ENCODE measurements at places on chromosomes 5 and 9.

DNA sequence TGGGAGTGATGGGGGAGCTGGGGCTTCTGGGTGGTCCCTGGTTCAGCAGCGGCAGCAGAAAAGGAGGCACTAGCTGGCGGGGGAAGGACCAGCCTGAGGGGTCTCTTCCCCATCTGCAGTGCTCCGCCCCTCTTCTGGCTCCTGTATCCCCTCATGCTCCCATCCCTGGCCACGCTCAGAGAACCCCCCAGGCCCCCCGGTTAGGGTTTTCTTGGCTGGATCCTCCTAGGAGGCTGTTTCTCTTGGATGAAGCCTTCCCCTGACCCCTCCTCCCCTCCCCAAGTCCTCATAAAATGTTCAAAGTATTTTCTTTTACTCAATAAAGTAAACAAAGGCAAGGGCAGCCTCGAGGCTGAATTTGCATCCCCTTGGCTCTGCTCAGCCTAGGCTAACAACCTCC is 60.8 kb downstream of the FGF18 start:
- no peak for DNase-seq

DNA sequence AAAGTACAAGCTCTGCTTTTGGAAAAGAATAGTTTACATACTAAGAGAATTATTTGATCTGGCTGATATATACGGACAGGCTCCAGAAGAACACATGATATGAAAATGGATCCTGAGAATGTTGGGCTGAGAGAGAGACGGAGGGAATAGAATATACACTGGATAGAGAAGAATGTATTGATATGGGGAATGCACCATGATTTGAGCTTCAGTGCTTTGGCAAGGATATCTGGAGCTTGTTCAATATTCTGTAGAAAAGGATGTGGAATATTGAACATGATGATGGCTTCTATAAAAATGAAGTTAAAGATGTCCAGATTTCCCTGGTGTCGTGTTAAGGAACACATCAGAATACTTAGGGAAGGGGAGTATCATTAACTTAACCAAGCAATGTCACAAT is 280.5 kb upstream of the VLDLR start:
- no peak for DNase-seq

DNA sequence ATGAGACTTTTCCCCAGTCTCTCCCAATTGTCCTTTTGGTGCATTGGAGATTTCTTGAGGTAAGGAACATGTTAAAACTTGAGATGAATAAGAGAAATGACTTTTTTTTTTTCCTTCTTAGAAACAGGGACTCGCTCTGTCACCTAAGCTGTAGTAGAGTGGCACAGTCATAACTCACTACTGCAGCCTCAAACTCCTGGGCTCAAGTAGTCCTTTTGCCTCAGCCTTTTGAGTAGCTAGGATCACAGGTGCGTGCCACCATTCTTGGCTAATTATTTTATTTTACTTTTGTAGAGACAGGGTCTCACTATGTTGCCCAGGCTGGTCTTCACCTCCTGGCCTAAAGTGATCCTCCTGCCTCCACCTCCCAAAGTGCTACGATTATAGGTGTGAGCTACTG is 25.9 kb downstream of the CDC42SE2 start:
- no peak for DNase-seq

DNA sequence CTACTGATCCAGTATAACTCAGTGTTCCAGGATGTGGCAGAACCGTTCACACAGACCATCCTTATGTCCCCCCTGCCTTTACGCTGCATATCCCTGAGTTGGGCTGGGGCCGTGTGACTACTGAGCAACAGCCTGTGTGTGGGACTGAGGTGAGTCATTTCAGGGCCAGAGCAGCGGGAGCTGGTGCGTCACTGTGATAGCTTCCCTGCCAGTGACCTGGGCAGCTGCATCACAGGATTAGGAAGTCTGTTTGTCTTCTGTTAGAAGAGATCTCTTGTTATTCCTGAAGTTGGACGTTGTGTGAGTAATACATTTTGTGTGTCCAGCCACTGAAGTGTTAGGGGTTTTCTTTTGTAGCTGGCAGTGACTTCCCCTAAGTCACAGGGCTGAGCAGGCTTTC is 35.6 kb downstream of the TPPP start:
- peak; percentile 23 for DNase-seq

DNA sequence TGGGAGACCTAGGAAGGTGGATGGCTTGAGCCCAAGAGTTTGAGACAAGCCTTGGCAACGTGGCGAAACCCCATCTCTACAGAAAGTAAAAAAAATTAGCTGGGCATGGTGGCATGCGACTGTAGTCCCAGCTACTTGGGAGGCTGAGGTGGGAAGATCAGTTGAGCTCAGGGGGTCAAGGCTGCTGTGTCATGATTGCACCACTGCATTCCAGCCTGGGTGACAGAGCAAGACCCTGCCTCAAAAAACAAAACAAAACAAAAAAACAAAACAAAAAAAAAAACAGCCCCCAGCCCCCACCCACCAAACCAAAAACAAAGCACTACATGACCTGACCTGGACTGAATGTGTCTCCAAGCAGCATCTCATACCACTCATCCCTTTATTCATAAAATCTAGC is 33.3 kb upstream of the C7 start:
- no peak for DNase-seq

- no peak for DNase-seq
These were observed 26.7 kb downstream of the UNC5A start for GRCh38 chr5:176836811-176837706.

GRCh38 chr5:157038568-157039187 is 20.2 kb downstream of the HAVCR1 start:
- no peak for DNase-seq

- DNase-seq, result no peak
These were observed 561.3 kb downstream of the IRX1 start for GRCh38 chr5:4156889-4157288.

DNA sequence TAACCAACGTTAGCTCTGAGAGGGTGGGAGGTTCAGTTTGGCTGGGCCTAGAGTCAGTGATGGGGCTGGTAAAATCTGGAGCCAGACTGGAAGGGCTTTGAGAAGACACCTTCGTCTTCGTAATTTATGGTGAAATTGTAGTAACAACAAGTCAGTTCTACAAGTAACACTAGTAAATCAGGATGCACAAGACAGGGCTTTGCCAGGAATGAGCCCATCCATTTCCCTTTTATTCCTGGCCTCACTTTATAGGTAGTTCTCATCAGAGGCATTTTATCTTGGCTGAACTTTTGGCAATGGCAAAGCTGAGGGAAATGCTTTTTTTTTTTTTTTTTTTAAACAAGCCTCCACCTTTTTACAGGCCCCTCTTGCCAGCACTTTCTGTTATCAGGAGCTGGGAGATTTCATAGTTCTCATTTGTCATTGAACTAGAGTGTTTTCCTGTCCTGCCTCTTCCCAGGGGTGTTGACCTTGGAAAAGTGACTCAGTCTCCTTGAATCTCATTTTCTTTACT is 110.5 kb upstream of the KLF4 start:
- no peak for DNase-seq

- DNase-seq, result no peak
These were observed 81.3 kb upstream of the TMEM171 start for GRCh38 chr5:73039082-73039481.

GRCh38 chr5:32709750-32710549 is 1.2 kb upstream of the NPR3 start:
- DNase-seq, result peak; percentile 53

- DNase-seq, result no peak
These were observed 189.2 kb downstream of the TSSK1B start for GRCh38 chr5:113245427-113246225.

GRCh38 chr9:117485176-117485575 is 70.3 kb upstream of the ASTN2 start:
- DNase-seq, result no peak

DNA sequence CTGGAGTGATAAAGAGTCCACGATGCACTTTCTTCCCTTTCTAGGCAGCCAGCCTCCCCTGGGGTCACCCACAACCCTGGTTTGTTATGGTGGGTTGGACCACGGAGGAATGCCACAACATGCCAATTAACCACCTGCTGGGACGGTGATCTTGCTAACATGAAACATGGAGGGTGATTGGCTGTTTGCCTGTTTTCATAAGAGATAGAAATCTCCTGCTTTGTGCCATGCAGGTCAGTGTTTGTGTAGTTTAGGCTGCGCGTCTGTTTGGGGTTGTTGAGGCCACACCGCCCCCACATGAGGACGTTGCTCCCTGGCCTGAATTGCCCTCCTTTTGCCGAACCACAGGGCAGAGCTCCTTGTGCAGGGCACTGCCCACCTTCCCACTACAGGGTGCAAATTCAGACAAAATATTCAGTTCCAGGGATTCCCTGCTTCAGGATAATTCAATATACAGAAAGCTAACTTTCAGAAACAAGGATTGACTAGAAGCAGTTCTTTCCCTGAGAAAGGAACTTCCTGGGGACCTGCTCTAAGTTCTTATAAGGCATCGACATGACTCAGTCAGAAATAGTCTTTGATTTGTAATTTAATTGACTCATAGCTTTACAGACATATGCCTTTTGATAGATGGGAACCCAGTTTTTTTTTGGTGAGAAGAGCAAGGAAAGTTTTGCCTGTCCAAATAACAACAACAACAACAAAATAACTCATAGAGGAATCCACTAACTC is 427.6 kb downstream of the GADD45G start:
- DNase-seq, result no peak

- DNase-seq, result no peak
These were observed 435.8 kb downstream of the CTNND2 start for GRCh38 chr5:11468334-11469039.

Measured in HCT116 (cell line).